Caki2 (cell line): ENCODE measurements at places on chromosomes 6 and 20.

GRCh38 chr6:113458368-113459010 lies 398.7 kb upstream of the MARCKS start:
- no peak for DNase-seq

DNA sequence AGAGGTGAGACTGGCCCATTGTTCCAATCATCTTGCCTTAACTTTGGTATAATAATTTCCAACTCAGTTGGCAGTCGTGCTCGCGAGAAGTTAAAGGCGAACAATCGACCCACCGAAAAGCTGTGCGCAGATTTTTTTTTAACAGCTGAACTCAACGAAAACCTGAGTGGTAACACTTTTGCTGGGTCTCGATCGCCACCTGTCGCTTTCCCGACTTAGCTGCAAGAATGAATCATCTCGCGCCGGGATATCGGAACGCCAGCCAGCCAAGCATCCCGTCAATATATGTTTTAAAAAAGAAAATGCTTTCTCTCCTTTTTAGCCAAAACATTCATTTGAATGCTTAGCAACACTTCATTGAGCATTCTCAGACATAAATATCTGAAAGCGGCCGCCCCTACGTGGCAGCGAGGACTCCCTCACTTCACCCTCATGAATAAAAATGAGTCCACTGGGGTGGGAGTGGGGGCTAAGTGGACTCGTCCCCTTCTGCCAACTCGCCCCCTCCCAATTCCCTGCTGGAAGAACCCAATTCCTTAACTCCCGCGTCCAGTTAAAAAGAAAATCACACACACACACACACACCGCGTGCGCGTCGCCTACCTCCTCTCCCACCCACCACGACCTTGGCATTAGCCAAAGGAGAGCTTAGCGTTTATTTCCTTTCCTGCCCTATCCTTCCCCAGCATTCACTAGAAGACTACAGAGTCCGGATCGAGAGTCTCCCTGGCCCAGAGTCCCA lies 1.5 kb downstream of the COL12A1 start:
- DNase-seq = peak; percentile 61

GRCh38 chr6:105364243-105364642 lies 38.6 kb downstream of the PREP start:
- no peak for DNase-seq

DNA sequence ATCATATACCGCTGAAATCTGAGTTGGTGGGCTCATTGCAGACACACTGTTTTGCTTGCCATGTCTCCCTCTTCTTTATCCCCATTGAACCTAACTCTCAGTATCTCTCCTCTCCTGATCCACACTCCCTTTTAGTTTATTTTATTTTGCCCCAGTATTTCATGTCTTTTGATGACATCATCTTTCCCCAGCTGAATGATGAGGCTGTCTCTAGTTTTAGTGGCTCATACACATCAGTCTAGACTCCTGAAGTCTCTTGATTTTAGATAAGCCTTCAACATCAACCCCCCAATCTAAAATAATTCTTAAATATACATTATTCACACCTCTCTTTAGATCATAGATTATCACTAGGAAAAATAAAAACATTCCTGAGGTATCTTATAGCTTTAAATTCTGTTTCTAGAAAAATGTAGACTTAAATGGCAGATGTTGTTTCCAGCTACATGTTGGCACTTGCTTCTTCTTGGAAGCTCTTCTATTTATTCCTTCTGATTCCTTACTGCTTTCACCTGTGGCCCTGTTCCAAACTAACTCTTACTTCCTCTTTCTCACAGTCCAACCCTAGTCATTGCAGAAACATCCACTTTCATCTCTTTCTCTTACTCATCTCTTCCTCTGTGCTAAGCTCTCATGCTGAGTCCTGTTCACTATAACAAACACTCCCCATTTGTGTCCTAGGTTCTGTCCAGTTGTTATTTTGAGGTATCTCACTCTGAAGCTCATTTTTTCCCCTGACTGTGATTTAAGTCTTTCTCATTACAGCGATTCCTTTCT lies 191.9 kb upstream of the SLC35B3 start:
- peak; percentile 18 for DNase-seq

DNA sequence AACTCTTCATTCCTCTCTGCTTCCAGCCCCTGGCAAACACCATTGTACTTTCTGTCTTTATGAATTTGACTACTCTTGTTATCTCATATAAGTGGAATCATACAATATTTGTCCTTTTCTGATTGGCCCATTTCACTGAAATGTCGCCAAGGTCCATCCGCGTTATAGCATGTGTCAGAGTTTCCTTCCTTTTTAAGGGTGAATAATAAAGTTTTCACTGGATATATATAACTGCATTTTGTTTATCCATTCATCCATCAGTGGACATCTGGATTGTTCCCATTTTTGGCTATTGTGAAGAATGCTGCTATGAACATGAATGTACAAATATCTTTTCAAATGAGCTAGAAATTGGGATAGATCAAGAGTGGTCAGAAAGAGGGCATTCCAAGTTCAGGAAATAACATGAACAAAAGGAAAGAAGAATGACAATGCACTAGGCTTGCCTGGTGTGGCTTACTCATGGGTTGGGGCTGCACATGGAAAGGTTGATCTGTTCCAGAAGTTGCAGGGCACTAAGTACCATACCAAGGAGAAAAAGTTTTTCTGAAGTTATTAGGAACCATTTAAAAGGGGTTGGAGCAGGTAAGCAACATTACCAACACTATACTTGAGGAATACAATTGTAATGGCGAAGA lies 10.0 kb upstream of the L3MBTL3 start:
- no peak for DNase-seq
